Fibroblast of the aortic adventitia (primary cell): ENCODE measurements at places on chromosomes 7 and 10.
A peak's percentile ranks its signal among the peaks of the same experiment; 100 is the strongest.

- peak; percentile 44 for DNase-seq
Observed at GRCh38 chr10:118669020-118669791, 73.8 kb upstream of the PRLHR start.

DNA sequence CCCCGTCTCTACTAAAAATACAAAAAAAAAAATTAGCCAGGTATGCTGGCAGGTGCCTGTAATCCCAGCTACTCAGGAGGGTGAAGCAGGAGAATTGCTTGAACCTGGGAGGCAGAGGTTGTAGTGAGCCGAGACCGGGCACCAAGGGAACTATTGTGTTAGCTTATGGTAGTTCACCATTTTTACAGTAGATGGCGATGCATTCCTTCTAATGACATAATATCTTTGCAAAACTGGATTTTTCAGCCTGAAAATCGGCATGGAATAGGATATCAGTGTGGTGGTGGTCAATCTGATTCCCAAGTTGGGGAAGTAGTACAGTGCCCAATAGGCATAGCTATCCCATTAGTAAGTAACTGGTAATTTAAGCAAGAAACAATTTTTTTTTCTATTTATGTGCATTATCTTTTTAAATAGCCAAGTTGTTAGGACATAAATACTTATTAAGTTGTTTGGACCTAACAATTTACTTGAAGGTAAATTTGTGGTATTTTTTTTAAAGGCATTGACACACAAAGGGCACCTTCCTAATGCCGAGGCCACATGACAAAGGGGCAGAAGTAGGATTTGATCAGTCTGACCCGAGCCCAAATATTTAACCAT is 17.6 kb upstream of the IMPDH1 start:
- peak; percentile 78 for DNase-seq

DNA sequence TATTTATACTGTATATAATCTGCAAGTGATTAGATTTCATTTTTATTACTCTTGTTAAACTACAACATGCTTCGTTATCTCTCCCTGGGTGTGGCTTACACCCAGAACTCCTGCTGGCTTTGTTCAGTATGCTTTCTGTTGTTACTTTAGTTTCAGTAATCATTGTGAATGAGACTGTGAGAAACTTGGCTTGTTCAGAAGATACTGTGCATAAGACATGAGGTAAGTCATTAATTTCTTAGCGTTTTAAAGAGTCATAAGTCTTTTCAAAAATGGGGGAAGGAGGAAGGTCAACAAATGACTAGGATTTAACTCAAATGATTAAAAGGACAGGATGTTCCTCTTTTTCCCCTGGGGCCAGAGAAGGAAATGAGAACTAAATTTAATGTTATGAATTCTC is 11.6 kb upstream of the ADD3 start:
- peak; percentile 62 for DNase-seq

DNA sequence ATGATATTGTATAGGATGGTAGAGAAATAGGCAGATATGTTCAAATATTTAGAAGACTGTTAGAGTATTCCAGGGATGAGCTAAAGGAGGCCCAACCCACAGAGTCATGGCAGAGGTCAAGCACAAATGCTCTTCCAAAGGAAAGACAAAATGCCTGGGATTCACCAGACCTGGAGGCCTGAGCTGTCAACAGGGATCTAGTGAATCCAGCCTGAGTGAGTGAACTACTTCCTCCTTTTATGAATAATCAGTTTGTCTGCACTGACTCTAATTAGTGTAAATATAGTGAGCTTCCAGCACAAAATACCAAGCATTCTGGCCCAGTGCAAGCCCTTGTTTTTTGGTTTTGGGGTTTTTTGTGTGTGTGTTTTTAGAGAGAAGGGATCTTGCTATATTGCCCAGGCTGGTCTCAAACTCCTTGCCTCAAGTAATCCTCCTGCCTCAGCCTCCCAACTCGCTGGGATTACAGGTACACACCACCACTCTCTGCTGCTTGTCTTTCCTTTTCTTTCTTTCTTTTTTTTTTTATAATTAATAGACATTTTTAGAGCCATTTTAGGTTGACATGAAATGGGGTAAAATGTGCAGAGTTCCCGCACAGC is 244.4 kb downstream of the SKIDA1 start:
- DNase-seq: no peak

DNA sequence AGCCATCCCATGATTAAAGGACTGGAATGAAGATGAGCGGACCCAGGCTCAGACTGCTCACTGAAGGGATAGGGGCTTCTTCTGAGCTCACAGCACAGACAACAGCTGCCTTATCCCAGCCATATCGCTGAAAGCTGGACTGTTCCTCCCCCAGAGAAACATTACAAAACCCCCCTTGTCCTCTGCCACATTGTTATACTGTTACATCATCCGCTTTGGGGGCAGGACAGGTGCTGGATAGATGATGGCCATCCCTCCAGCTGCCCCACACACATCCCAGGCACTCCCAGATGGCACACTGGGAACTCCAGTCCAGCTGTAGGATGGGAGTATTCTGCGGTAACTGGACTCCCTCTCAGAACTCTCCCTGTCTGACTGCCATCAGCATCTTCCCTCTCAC is 58.7 kb upstream of the BTRC start:
- no peak for DNase-seq

DNA sequence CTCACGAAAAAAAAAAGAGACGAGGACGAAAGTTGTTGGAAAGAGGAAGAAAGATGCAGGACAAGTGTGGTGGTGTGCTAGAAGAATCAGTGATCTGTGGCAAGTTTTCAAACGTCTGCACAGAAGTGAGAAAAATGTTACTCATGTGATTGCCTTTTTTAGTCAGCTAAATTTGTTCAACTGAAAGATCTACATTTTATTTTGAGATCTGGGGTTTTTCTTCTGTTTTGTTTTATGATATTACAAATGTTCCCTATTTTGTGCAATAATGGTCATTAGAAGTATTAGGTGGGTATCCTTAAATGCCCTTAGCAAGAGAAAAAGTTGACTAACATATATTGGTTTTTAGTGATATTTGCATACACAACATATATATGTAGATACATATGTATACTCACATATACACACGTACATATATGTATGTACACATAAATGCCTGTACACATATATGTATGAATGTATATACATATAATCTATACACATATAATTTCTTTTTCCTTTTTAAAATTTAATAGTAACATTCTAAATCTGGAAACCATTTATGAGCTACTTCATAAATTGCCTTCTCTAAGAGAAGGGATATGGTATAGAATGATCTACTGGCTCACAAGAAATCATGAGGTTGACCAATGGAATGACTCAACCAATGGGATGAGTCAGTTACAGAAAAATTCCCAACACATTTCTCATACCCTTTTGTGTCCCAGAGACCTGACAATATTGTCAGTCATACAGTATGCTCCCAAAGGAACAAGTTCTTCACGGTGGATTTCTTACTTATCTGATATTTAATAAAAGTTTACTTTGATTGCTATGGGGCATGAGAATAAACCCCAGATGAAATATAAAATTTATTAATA is 38.4 kb downstream of the SLC39A12 start:
- peak; percentile 65 for DNase-seq

GRCh38 chr10:63929831-63930467 is 408.7 kb downstream of the REEP3 start:
- no peak for DNase-seq

DNA sequence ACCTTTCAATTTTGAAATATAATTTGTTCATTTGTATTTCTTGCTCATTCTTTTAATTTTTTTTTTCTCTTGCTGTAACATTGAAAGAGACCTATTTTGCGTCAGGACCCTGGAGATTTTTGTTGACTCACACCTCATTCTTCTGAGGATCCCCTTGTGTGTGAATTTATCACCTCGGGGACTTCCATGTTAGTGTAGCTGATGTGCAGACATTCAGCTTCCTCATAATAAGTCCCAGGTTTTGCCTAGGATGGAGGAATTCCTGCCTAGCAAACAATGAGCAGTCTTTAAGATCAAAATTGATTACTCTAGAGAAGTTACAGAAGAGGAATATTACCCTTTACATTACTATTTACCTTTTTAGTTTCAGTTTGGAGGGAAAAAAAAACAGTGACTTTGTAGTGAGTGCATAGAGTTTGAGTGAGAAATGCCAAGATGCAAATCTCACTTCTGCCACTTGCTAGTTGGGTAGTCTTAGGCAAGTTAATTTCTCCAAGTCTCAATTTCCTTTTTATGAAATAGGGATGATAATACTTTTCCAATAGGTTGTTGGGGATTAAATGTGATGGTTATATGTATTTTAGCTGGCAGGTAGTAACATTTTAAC is 14.3 kb downstream of the TES start:
- no peak for DNase-seq

- DNase-seq: peak; percentile 62
Observed at GRCh38 chr7:30984359-30985107, 20.8 kb downstream of the GHRHR start.

DNA sequence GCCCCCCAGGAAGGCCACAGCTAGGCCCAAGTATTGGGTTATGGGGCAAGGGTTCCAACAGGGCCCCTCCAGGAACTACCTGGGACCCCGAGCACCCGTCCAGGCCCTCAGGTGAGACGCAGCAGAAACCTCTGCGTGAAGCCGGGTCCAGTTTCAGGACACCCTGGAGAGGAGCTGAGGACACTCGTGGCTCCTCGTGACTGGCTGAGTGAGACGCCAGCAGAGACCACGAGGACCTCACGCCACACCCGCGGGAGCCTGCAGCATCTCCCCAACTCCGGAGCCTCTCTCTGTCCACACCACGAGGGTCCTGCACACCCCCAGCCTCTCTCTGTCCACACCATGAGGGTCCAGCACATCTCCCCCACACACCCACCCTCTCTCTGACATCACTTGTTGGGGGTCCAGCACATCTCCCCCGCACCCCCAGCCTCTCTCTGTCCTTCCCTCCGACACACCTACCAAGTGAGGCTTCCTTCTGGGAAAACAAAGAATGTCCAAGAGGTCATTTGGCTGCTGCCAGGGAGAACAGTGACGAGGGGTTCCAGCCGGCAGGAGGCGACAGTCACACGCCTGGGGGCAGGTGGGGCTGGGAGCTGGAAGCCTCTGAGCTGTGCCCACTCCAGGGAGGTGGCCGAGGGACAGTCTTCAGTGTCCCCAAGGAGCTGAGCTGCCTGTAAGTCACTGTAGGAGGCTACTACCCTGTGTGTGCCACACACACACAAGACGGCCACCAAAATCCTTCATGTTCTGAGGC is 46.1 kb upstream of the PPP2R2D start:
- no peak for DNase-seq

- peak; percentile 80 for DNase-seq
Observed at GRCh38 chr7:98922392-98923187, 44.3 kb downstream of the TRRAP start.

DNA sequence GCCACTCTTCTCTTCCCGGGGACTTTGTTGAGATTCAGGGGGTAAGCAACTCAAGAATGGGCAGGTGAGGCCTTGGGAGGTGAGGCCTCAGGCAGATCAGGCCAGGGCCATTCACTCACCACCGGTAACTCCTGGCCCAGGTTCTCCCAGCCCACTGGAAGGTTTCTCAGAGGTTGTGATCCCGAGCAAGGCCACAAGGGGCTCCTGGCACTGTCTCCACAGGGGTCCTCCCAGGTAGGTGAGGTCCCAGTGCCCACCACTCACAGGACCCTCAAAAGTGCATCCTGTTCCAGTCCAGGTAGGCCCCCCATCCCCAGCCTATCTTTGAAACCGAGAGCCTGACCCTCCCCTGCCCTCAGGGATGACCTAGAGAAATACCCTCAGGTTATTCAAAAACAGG is 236.1 kb downstream of the BUB3 start:
- DNase-seq: no peak

- no peak for DNase-seq
Observed at GRCh38 chr7:75039166-75039565, 34.4 kb downstream of the RCC1L start.

DNA sequence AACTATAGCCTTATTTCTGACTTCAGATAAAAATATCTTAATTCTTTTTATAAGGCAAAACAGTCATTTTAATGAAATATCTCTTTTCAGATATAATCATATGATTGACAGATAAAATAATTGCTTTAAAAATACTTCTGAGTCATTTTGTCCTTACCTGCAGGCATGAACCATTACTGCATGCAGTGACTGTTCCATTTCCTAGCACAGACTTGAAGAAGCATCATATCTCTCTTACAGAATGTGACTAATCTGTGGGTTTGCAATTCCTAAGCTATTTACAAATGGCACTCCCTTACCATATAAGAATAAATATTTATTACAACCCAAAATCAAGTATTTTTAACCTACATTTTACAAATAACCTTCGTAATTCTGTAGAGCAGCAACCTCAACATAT is 120.7 kb downstream of the SRPK2 start:
- DNase-seq: peak; percentile 69

GRCh38 chr7:85343484-85343883 is 156.6 kb upstream of the SEMA3D start:
- DNase-seq: no peak

DNA sequence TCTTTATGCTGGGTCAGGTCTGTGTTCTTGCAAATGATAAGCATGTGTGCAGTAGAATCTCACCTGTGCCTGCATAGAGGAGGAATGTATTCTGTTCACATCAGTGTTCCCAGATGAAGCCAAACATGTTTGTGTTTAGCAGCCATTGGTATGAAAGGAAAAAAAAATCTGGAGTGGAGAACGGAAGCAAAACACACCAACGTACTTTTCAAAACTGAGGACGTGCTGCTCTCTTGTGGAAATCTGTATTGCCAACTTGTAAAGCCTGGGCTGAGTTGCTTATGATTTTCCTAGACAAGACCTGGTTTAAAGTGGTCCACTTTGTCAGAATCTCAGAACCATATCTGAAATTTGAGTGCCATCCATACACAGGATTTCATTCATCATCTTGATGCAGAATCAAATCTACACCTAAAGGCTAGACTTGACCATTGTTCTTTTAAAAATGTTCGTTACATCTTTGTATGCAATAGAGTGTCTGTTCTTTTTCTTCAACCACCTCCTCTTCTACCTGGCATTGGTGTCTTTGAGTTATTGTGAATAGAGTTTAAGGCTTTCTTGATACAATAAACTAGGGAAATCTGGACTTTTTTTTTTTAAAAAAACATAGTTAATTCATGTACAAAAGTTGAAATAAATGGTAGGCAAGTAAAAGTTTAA is 367.7 kb downstream of the PHF14 start:
- DNase-seq: peak; percentile 51

DNA sequence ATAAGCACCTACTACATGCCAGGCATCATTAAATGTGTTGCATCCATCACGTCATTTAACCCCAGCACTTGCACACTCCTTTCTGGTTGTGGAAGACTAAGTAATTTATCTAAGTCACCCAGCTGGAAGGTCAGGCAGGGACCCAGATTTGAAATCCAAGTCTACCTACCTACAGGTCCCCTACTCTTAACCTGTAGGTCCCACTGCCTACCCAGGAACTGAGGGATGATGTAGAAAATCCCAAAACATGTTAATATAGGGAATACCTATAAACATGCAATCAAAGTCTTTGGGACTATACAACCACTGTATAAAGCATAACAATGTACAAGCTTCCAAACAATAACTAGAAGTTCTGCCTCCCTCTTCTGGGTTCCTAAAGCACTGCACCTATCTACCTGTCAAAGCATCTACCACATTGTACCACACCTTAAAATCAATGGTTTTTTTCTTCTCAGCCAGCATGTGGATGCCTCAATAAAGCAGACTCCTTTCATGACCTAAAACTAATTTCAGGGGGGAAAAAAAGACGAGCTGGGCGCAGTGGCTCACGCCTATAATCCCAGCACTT is 5.6 kb downstream of the IL6 start:
- peak; percentile 71 for DNase-seq

- peak; percentile 89 for DNase-seq
Observed at GRCh38 chr7:13050703-13051102, 363.3 kb downstream of the ARL4A start.
